ENCODE measurements at places on chromosomes 6 and 20.

DNA sequence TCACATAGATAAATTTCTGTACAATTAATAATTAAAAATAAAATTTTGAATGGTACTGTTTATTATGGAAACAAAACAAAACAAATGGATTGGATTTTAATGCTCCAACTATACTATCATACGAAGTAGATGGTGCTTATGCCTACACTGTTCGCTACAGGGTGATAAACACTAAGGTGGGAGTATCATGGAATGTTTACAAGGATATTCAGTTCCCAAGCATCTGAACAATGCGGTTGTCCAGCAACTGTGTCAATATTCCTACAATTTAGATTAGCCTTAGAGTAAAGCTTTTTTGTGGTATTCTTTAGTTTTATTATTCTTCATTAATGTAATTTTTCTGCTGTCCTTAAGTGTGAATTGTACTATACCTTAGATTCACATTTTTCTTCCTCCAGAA, 105.1 kb downstream of the MMS22L start:
- DNase-seq: no peak

DNA sequence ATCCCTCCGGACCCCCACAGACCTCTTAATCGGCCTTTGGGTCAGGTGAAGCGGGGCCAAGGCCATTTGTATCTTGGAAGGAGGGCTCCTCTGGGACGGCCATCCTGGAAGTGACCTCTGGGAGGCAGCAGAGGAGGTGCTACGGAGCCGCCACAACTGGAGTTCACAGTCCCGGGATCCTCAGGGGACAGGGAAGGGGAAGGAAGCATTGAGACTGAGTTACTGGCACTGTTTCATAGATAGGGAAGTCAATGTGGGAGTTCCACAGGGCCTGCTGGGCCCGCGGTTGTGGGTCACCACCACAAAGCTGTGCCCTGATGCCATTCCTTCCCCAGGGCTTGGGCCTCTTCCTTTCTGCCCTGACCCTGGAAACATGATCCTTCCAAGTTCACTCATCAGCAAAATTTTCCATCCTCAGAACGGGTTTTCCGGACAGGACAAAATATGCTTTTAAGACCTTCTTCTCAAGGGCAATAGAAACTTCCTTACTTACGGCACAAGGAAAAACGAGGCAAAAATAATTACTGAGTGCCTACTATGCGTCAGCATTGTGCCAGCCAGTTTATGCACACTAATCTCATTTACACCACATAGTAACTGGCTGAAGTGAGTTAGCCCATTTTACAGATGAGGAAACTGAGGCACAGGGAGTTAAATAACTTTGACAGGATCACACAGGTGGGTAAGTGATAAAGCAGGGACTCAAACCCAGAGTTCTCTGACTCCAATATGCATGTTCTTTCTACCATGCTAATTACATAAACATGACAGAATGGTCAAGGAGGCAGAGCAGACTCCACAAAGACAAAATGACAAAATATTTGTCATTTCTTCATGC, 143.8 kb downstream of the UNC5CL start:
- DNase-seq: no peak

- DNase-seq: no peak
Observed at GRCh38 chr6:142316791-142317368, 15.1 kb downstream of the ADGRG6 start.

GRCh38 chr6:43476746-43477145, 624 bp upstream of the TJAP1 start:
- no peak for DNase-seq

DNA sequence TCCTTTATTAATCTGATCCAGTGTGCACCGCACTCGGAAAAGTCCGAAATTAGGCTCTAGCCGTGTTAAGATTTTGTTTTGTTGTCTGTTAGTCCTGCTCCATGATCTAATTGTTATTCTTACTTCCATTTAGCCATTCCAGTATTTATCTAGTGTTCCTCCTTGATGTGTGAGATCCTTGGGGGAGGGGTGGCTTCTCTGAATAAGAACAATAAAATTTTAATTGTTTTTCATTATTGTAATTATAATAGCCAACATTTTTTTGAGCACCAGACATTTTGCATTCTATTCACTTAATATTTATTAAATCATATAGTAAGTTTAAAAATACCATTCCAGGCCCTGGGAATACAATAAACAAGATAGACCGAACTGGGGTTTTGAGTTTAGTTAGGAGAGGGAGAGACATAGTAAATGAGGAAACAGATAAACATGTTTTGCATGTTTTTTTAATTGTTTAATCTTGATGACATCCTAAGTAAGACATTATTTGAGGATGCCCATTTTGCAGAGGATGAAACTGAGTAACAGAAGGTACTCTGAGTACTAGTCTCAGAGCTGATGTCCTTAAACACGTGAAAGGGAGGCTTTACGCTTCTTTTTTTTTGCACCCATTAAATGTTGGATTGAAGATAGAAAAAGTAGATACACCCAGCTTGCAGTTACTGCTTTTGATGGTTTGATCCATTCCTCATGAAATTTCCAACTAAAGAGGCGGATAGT, 1.2 kb downstream of the CBFA2T2 start:
- no peak for DNase-seq

Measured in CD4-positive, alpha-beta T cell treated with Interleukin-15 for 1 hour (primary cell).